Mesothelial cell of epicardium (in vitro differentiated cells): ENCODE measurements at places on chromosomes 6 and 20. TPM values are rescaled to one million over a fixed set of nuclear protein-coding genes. Genes with fewer than 3 reads are reported as not detected.

DNA sequence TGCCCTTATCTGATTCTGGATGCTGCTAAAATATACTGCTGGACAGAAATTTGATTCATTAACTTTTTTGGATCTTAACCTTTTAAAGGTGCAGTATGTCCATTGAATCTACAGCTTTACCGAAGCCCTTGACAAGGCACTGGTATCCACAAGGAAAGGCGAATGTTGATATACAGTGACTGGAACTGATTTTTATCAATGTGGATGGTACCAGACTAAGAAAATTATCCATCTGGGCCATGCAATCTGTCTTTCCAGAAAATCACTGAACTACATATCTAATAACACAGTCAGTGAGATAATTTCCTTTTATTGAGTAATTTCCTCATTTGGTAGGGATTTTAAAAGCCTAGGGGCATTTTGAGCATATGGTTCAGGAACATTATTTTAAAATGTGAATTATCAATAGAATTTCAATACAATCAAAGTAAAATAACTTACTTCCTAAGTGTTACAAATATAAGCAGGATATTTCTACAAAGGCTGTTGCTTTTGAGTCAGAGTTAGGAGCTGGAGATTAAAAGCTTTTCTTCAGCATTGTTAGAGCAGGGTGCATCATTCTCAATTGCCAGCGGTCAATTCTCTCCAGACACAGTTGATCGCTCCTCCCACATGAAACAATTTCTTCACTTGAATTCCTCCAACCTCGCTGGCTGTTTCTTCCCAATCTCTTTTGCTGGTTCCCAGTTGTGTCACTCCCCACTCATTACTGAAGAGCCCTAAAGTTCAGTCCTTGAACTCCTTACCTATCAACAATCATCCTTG is 585.3 kb upstream of the FLRT3 start:
- DNase-seq: no peak

- no peak for DNase-seq
Measured at GRCh38 chr6:107589199-107589598, 99.3 kb downstream of the SOBP start.

DNA sequence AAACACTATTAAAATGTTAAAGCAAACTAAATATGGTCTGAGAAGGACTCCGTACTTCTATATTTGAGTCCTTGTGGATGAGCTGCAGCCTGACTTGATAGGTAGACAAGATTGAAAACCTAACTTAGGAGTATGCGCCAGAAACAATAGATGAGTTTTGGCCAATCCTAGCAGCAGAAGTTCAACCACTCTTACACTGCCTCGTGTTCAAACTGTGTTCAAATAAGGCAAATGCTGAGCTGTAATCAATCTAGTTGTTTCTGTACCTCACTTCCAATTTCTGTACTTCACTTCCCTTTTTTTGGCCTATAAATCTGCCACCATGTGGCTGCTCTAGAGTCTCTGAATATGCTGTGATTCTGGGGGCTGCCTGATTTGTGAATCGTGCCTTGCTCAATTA is 13.2 kb upstream of the SERINC1 start:
- DNase-seq: no peak

GRCh38 chr6:15370733-15371671 is 125.1 kb downstream of the JARID2 start:
- no peak for DNase-seq

- no peak for DNase-seq
Measured at GRCh38 chr6:34810936-34811632, 19.2 kb downstream of the BLTP3A start.

DNA sequence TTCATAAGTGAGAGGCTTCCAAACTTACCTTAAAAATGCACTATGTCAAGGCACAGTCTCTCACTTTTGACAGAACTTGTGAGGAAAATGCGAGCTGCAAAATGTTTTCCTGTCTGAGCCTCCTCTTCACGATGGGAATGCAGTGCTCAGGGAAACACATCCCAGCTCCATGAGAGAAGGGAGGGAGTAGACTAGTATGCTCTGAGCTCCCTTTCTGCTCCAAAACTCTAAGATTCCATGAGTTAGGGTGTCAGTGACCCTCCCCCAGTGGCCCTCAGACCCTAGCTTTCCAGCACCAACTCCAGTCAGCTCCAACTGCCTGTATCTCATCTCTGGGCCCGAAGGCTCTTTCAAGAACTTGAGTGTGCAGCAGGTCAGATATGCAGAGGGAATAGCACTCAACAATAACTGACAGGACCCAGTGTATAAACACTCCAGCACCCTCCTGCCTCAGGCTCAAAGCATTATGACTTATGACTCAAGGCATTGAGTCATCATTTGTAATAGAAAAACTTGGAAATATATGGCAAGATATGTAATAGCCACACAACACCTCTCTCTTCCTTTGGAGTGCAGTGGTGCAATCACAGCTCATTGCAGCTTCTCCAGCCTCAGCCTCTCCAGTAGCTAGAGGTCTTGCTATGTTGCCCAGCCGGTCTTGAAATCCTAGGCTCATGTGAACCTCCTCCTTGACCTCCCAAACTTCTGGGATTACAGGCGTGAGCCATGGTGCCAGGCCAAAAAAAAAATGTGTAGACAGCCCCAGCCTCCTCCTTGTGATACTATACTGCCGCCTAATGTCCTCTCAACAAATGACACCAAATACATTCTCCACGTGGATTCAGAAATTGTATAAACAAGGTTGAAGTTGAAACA is 16.7 kb upstream of the ENTPD6 start:
- DNase-seq: no peak

- DNase-seq: no peak
Measured at GRCh38 chr6:99165838-99166237, 183.6 kb downstream of the FAXC start.

DNA sequence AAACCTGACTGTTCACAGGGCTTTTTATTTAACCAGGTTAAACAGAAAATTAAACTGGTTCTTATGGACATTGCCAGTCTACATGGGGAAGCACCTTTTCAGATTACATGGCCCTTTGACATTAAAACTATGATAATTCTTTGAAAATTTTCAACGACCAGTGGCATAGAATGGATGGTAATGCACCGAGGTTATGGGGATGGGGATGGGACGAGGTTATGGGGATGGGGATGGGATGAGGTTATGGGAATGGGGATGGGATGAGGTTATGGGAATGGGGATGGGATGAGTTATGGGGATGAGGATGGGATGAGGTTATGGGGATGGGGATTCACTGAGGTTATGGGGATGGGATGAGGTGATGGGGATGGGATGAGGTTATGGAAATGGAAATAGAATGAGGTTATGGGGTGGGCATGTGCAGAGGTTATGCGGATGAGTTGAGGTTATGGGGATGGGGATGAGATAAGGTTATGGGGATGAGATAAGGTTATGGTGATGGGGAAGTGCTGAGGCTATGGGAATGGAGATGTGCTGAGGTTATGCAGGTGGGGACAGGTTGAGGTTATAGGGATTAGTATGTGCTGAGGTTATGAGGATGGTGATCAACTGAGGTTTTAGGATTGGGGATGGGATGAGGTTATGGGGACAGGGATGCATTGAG is 541.9 kb downstream of the CDH26 start:
- no peak for DNase-seq

GRCh38 chr6:26105109-26105730 is 18.0 kb downstream of the HFE start:
- DNase-seq: no peak

GRCh38 chr20:63894358-63895201 is at the start of gene DNAJC5:
TSS of gene DNAJC5 (plus strand) at chr20:63895126. CDS start at chr20:63928346, 33,220 bp downstream.
- DNase-seq: peak; percentile 89

DNA sequence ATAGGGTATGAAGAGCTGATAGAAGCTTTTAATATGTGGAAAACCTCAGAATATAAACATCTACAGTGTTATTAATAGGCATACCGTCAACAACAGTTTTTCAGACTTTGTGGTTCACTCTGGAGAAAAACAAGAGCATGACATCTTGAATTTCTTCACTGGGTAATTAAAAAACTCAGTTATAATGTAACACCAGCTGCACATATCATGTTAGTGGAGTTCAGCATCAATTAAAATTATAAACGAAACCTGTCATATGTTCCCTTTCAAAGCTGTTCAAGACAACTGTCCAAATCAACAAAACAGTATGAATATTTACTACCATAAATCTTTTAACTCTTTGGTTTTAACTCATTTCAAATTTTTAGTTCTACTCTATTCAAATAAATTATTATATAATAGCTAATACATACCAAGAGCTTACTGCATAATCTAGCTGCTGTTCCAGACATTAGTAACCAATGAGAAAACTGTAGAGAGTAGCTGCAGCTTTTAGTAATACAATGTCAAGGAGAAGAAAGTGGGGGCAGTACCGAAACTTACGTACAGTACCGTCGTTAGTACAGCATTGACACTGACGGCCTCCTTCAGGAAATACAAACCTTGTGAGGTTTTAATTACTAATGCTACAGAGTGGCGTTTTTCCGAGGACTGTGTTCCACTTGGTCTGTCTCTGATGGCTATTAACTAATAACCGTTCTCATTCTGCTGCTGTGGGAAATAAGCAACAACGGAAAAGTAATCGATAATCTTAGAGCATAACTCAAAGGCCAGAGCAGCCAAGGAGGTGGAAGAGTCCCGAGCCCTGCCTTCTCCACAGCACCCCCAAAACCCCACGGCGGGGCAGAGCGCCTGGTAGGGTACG is 532 bp upstream of the PM20D2 start:
- DNase-seq: no peak

- no peak for DNase-seq
Measured at GRCh38 chr6:136532030-136532429, 18.2 kb downstream of the MAP7 start.

- DNase-seq: no peak
Measured at GRCh38 chr20:45779011-45779915, 12.4 kb downstream of the WFDC3 start.

GRCh38 chr20:54510541-54511129 is 35.2 kb downstream of the DOK5 start:
- DNase-seq: no peak

DNA sequence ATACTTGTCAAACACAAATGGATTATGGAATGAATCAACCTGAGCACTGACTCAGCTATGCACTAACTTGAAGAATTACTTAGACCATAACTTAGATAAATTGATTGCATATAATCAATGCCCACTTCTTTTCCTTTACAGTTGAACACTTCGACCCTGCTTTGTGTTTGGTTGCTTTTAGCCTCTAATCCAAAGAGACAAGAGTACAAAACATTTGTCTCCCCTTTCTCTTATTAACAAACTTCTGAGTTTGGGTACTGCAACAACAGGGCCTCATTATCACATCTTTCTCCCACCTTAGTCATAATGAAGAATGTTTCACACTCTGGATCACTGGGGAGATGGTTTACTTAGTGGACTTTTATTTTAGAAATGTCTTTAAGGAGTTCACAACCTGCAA is 2.6 kb upstream of the TAAR6 start:
- no peak for DNase-seq

- DNase-seq: no peak
Measured at GRCh38 chr6:2854396-2854982, 12.8 kb upstream of the SERPINB1 start.

- no peak for DNase-seq
Measured at GRCh38 chr6:11718463-11718862, 60.1 kb downstream of the ADTRP start.

GRCh38 chr20:61099806-61100205 is 152.3 kb upstream of the CDH4 start:
- no peak for DNase-seq

- DNase-seq: no peak
Measured at GRCh38 chr6:95548188-95548786, 29.0 kb upstream of the MANEA start.

GRCh38 chr6:124858564-124858963 is 103.7 kb upstream of the RNF217 start:
- no peak for DNase-seq

DNA sequence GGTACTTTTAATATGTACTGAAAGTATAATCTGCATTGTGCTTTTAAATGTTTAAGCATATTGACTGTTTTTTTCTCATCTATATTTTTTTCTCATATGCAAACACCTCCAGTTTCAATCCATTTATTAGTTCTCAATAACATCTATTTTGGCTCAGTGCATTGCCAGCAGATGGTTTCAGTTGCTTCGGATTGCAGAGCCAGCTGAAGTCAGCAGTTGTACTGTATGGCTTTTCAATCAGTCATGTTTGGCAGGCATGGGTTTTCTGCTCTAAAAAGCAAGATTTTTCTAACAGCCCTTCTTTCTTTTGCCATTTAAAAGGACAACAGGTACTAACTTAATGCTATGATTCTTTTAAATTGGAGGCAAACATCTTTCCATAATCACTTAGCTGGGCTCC is 121.2 kb downstream of the CD109 start:
- DNase-seq: no peak

DNA sequence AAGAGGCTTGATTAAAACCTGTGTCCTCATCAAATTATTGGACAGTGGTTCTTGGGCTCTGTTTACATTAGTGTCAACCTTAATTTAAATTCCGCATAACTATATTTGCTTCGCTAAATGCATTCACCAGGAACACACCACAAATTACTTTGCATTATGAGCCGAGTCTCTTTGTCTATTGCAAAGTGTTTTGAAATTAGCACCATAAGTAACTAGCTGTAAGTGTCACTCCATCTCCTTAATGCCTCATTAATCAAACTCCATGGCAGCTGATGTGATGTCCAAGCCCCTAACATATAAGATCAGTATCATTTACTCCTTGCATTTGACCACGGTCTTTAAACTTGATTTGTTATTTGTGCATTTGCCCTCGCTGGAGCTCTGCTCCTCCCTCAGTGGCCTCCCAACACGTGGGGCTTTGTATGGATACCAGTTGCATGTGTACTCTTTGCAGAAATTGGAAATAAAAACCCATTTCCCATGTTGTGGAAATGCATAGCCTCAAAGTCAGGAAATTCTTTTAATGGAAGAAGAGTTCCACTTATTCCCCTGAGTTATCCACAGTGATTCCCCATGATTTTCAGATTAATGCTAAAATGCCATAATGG is 24.6 kb downstream of the FOXA2 start:
- no peak for DNase-seq

The BNIP5 gene
- 0.09 TPM in 1 of 3 replicates, not detected in the others for total RNA-seq

The DEFB132 gene
- total RNA-seq: not detected in 3 replicates

The RCAN2 gene
- 3.6 to 4.0 TPM (median 3.9 TPM) in 3 replicates for total RNA-seq

The VSX1 gene
- total RNA-seq: not detected in 3 replicates

The FAM50B gene
- 7.0 to 7.9 TPM (median 7.1 TPM) in 3 replicates for total RNA-seq

The HLA-DOA gene
- 4.8 to 6.1 TPM (median 5.8 TPM) in 3 replicates for total RNA-seq

The POPDC3 gene
- 10.1 to 11.1 TPM (median 10.4 TPM) in 3 replicates for total RNA-seq

The SMIM26 gene
- total RNA-seq: 64.2 to 65.3 TPM (median 64.8 TPM) in 3 replicates

The SSTR4 gene
- not detected in 3 replicates for total RNA-seq

The KATNA1 gene
- 18.8 to 20.3 TPM (median 19.1 TPM) in 3 replicates for total RNA-seq

The OCSTAMP gene
- total RNA-seq: not detected in 3 replicates
